NCI-H2081 (cell line): ENCODE measurements at places on chromosomes 13 and 19.

GRCh38 chr13:101511766-101512165 lies 59.3 kb downstream of the ITGBL1 start:
- no peak for DNase-seq

GRCh38 chr13:99182439-99182838 lies 18.2 kb upstream of the UBAC2 start:
- peak; percentile 21 for DNase-seq

DNA sequence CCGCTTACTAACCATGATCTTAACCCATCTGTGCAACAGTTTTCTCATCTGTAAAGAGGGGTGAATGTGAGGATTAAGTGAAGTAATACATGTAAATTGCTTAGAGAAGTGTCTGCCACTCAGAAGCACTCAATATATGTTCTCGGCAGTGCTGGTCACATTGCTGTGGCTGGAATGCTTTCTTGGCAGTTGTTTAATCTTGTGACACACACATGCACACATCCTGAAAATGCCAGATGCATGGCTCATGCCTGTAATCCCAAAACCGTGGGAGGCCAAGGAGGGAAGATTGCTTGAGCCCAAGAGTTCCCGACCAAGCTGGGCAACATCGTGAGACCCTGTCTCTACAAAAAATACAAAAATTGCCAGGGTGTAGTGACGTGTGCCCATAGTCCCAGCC lies 4.9 kb upstream of the DMKN start:
- no peak for DNase-seq

- no peak for DNase-seq
These were observed 9.5 kb upstream of the TSPAN16 start for GRCh38 chr19:11286312-11286974.

DNA sequence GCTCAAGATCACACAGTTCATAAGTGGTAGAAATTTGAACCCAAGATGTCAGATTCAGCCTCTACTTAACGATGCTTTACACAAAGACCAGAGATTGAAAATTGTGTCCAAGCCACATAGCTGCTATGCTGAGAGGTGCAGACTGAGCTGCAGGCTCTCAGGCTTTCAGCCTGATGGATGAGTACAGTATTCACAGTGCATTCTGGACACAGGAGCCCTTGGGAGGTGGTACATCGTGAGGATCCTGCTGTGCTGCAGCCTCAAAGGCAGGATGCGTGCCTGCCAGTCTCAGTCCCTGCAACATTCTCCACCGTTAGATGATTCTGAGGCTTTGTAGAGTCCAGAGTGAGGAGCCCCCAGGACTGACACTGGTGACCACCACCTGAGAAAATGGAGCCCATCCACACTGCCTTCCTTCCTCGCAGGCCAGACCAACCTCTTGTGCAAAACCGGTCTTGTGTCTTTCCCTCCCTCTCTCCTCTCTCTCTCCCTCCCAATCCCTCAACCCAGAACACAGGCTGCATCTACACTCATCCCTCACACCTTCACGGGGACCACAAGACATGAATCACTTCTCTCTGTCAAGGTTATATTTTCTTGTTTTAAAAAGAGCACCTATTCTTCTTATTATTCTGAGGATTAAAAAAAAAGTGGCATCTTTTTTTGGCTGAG lies 203.4 kb upstream of the ZNF507 start:
- DNase-seq, result no peak

DNA sequence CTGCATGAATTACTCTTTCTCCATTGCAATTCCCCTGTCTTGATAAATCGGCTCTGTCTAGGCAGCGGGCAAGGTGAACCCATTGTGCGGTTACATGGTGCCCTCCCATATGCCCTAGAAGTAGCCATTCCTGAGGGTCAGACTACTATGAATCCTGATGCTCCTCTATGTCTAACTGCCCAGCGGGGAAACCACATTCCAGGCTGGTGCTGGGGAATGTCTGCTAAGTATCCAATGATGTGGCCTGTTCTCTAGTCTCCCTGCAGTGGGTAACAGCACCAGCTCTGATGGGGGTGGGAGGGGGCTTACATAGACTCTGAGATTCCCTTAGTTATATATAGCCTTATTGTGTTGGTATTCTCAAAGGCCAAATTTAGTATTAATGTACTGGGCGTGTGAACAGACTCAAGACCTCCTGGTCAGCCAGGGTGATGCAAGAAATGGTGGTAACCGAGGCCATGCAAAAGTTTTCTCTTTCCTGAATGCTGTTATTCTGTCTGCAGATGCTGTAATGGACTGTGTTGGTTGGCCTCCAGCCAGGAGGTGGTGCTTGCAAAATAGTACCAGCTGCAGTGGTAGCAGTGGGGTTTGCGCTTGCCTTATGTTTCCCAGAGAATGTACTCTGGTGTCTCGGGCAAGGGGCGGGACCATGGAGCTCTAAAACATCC lies 564.8 kb upstream of the SLITRK1 start:
- no peak for DNase-seq

DNA sequence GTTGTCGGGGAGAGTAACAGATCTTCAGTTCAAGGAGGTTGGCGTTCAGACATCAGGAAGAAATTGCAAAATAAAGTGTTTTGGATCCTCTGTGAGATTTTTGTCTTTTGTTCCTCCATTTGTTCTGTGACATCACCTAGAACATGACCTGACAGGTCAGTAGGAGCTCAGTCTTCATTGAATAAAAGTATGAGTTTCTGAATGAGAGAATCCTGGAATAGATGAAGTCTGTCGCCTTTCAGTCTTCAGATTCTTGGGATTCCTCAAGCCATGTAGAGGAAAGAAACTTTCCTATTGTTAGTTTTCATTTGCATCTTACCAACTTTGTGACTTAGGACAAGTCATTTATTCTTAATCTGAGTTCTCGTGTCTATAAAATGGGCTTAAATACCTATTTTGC lies 14.4 kb downstream of the ARHGAP35 start:
- DNase-seq, result no peak

DNA sequence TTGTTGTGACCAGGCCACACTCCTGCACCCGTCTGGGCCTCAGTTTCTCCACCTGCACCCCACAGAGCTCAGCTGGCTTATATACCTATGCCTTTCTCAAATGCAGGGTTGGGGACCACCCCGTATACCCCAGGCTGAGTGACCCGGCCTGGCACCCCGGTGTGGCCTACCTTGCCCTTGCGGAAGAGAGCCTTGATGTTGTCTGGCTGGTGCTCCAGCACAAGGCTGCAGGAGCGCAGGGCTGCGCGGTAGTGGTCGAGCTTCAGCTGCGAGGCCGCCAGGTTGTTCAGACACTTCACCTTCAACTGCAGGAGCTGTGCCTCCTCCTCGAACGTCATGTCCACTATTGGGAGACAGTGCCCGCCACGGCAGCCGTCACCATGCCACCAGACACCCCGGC lies 5.9 kb downstream of the FKBP8 start:
- no peak for DNase-seq

DNA sequence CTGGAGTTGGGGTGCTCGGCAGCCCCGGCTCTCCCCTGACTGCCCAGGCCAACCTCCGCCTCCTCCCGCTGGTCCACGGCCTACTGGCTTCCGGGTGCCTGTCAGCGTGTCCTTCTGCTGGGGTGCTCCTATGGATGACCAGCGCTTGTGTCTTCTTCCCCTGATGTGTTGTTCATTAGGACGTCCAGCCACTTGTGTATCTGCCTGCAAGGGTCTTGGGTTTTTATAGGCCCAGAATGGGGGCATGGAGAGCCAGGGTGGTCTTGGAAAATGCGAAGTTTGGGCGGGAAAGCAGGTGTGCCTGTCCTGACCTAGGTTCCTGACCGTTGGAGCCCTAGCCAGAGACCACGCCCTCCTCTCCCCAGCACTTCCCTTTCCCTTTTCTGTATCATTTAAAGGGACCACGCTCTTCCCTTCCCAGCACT lies 139.8 kb downstream of the SLITRK5 start:
- no peak for DNase-seq

- DNase-seq, result no peak
These were observed 359.7 kb downstream of the IRS2 start for GRCh38 chr13:109426690-109426990.

DNA sequence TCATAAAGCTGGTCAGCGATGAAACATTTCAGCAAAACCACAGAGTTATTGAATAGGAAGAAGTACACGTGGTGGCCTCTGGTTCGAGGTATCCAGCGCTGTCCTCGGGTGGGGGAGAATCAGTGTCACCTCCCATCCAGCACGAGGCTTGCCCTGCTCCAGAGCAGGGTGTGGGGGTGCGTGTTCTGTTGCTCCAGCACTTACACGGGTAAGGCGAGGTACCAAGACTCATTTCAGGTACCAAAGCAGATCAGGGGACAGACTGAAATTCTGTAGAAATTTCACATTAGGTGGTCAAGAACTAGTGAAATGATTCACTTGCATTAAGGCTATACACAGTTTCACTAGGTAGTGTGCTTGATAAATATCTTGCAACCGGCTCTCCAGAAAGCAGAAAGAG lies 164.2 kb upstream of the SOX1 start:
- no peak for DNase-seq

GRCh38 chr19:16364231-16364865 lies 39.7 kb downstream of the KLF2 start:
- DNase-seq, result no peak

DNA sequence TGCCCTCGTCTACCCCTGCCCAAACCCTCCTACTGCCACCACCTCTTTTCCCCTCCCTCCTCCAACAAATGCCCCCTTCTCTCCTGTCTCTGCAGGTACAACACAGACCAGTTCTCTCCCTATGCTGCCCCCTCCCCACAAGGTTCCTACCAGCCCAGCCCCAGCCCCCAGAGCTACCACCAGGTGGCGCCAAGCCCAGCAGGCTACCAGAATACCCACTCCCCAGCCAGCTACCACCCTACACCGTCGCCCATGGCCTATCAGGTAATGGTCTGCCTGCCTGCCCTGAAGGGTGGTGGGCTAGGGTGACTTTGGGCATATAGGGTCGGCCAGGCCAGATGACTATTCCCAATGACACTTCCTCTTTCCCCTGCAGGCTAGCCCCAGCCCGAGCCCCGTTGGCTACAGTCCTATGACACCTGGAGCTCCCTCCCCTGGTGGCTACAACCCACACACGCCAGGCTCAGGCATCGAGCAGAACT lies 6.5 kb upstream of the TIMM50 start:
- DNase-seq, result peak; percentile 44

GRCh38 chr13:108082481-108082880 lies 132.9 kb downstream of the LIG4 start:
- no peak for DNase-seq

DNA sequence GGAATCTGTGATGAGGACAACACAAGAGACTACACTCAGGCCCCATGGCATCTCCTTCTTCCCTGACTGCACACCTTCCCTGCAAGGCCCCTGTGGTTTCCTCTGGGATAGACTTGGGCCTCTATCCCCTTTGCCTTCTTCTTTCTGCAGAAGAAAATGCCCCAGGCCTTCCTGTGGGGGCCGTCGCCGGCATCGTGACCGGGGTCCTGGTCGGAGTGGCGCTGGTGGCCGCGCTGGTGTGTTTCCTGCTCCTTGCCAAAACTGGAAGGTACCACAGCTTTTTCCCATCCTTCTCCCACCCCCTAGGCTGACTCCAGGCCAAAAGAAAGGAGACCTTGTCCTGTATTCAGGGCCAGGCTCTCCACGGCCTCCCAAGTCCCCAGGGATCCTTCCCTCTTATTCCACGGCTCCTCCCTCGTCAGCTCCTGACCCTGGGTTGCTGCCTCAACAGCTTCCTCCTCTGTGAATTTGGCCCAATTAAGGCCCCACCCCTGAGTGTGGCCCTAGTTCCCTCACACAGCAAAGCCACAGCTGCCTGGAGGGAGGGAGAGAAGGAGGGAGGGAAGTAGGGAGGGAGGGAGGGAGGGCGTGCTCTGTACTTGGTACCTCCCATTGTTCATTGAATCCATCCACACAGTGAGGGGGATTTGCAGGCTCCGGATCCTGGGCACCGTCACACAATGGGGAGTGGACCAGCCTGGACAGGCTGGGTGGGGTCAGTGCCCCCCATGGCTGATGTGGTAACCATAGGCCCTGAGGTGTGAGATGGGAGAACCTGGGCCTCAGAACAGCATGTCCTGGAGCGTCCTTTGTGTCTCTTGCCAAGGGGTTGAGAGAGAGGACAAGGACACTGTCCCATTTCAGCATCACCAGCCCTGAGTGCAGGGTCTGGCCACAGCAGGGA lies 12.5 kb downstream of the CEACAM3 start:
- no peak for DNase-seq

DNA sequence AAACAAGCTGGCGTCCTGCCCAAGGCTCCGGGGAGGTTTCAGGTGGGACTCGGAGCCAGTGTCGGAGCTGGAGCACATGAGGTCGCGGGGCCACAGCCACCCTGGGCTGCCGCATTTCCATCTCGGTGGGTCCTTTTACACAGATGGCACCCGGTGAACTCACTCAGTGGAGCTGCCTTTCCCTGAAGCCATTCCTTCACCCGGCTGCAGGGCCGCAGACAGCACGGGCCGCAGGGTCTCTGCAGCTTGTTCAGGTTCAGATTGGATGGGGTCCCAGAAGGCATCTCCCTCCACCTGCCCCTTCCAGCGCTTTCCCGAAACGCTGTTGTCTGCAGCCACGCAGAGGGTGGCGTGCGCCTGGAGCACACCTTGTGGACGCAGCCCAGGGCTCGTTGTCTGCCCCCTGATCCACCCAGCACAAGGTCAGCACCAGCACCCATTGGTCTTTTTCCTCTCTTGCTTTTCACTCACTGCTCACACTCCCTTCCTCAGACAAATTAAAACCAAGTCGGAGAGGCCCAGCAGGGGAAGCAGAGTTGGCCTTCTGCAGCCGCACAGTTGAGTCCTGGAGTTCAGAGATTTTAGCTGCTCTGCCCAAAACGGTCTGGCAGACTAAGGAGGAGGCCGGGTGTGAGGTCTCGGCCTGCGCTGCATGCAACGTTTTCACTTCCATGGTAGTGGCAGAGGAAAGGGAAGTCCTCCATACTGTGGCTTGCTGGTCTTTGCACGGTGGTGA lies 18.1 kb downstream of the MCF2L start:
- DNase-seq, result no peak

GRCh38 chr13:47008318-47008717 lies 111.5 kb upstream of the HTR2A start:
- DNase-seq, result no peak

- DNase-seq, result no peak
These were observed 717.9 kb downstream of the UQCRFS1 start for GRCh38 chr19:28495046-28495445.

GRCh38 chr13:48078251-48078656 lies 16.6 kb downstream of the MED4 start:
- DNase-seq, result no peak

- no peak for DNase-seq
These were observed 27.2 kb upstream of the SEMA6B start for GRCh38 chr19:4586691-4587090.

DNA sequence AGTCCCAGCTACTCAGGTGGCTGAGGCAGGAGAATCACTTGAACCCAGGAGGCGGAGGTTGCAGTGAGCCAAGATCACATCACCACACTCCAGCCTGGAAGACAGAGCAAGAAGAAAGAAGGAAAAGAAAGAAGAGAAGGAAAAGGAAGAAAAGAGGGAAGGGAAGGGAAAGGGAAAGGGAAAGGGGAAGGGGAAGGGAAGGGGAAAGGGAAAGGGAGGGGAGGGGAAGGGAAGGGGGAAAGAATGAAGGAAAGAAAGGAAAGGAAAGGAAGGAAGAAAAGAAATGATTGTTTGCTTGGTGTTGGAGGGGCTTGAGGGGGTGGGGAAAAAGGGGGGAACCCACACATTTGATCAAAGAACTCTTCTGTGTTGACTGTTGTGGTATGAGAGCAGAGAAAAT lies 10.0 kb downstream of the PMIS2 start:
- no peak for DNase-seq
